Activated T-helper 1 cell treated with anti-CD3 and anti-CD28 coated beads, Interleukin-12 subunit alpha, Interleukin-12 subunit beta, Interleukin-2, Interleukin-4 antibody, amounts not matched to agents 30 ng/mL and 10 ng/mL and 1 ng/mL, durations not matched to agents 14 hours and 24 hours and 36 hours (primary cell): ENCODE measurements at places on chromosomes 16 and 17. TPM values are rescaled to one million over a fixed set of nuclear protein-coding genes. Genes with fewer than 3 reads are reported as not detected.
A peak's percentile ranks its signal among the peaks of the same experiment; 100 is the strongest.

GRCh38 chr16:55349867-55350266 is 25.9 kb downstream of the IRX6 start:
- H3K4me3 ChIP-seq, result no peak overlapping the region
- no peaks in the 10 kb centered on the region for H3K4me1 ChIP-seq
- no peaks in the 10 kb centered on the region for H3K27me3 ChIP-seq
- DNase-seq, result no peak
- no peaks in the 10 kb centered on the region for H3K36me3 ChIP-seq

DNA sequence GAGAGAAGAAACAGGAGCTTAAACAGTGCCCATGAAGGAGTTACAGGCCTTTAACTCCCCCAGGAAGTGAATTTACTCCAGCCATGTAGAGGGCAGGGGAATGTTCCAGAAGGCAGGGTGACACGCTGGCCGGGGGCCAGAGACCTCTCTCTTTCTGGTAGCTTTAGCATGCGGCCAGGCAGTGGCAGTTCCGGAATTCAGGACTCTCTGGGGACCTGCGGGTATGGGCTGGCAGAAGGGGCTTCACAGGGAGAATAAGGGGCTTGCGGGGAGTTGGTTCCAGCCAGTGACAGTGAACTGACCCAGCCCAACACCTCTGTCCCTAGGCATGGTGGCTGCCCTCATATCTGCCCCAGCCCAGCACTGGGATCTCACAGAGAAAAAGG is 40.0 kb downstream of the MYH3 start:
- no peaks in the 10 kb centered on the region for H3K36me3 ChIP-seq
- no peaks in the 10 kb centered on the region for H3K4me1 ChIP-seq
- DNase-seq, result no peak
- peaks cover 1% of the 10 kb centered on the region for H3K27me3 ChIP-seq
- no peak overlapping the region for H3K27ac ChIP-seq

DNA sequence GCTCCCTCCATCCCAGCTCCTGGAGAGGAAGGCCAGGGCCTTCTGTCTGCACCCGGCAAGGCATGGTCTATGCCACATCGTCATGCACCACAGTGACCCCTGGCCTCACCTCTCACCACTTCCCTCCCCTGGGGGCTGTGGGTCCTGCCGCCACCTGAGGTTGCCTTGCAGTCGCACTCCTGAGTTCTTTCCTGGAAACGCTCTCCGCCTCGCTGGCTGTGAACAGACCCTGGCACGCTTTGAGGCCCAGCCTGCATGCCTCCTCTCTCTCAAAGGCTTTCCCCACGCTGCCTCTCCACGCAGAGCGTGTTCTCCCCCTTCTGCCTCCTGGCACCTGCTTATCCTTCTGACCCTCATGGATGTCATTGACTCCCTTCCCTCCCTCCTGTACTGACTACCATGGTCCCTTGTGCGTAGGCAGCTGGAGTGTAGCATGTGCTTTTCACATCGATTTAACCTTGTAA is 45.4 kb downstream of the SEC14L1 start:
- peak; percentile 33 for DNase-seq
- no peak overlapping the region for H3K27ac ChIP-seq
- H3K4me3 ChIP-seq, result no peak overlapping the region
- H3K36me3 ChIP-seq, result peaks cover 20% of the 10 kb centered on the region

DNA sequence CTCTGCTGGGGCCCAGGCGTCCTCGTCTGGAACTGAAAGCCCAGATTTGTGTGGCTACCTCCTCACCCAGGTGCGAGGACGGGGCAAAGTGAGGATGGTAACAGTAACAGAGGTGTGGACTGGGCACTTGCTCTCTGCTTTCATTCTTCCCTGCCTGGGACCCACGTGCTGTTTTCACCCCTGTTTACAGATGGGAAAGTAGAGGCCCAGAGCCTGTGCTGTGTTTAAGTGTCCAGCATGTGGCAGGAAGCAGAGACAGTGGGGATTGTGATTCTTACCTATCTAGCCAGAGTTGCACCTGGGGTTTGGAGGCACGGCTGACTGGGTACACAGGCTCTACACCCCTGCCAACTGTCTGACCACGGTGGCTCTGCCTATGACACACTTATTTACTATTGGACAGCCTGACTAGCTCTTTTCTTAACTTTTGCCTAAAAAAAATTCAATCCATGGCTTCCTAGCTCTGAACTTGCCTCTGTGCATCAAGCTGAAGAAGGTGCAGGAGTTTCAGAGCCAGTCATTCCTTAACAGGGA is 155.4 kb downstream of the CLEC16A start:
- DNase-seq, result no peak
- H3K36me3 ChIP-seq, result peaks cover 18% of the 10 kb centered on the region
- no peaks in the 10 kb centered on the region for H3K27me3 ChIP-seq
- peaks cover 84% of the 10 kb centered on the region for H3K4me1 ChIP-seq
- peak overlapping the region; percentile 9 for H3K4me3 ChIP-seq
- H3K27ac ChIP-seq, result peak overlapping the region; percentile 78

DNA sequence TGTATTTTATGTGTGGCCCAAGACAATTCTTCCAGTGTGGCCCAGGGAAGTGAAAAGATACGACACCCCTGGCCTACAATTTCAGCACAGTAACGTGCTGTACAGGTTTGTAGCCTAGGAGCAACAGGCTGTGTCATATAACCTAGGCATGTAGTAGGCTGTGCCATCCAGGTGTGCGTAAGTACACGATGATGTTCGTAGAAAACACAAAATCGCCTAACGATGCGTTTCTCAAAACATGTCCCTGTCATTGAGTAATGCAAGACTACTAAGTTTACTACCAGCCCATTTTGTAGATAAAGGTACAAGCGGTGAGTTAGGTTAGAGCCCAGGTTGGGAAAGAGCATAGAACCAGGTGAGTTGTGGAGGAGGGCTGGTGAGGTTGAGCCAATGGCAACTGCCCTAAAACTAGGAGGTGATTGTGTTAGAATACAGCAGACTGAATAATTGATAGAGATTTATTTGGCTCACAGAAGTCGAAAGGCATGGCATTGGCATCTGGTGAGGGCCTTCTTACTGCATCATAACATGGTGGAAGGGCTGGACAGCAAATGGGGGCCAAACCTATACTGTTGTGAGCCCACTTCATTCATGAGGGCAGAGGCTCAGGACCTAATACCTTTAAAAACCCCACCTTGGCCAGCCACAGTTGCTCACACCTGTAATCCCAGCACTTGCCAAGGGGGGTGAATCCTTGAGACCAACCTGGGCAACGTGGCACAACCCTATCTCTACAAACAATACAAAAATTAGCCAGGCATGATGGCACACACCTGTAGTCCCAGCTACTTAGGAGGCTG is 4.2 kb downstream of the EIF1 start:
- H3K36me3 ChIP-seq, result peaks cover 50% of the 10 kb centered on the region
- no peaks in the 10 kb centered on the region for H3K27me3 ChIP-seq
- peaks cover 36% of the 10 kb centered on the region for H3K4me1 ChIP-seq
- H3K4me3 ChIP-seq, result no peak overlapping the region
- no peak overlapping the region for H3K27ac ChIP-seq

The ZNF423 gene
- not detected in 2 replicates for total RNA-seq

DNA sequence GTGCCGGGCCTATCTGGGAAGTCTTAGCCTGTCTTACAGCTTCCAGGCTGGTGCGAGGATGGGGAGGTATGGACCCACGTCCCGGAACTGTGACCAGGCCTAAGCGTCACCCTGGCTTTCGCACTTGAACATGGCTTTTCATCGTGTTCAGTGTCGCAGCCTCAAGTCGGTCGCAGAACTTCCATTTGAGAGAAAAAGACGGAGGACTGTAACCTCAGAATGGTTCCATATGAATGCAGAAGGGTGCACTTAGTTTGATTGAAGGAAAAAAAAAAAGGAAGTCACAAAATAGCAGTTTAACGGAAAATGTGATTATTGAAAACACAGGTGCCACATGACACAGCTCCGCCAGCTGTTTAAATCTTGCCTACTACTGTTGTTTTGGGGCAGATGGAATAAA is 30.2 kb upstream of the JPT2 start:
- peaks cover 57% of the 10 kb centered on the region for H3K36me3 ChIP-seq
- no peak overlapping the region for H3K4me3 ChIP-seq
- DNase-seq, result no peak

DNA sequence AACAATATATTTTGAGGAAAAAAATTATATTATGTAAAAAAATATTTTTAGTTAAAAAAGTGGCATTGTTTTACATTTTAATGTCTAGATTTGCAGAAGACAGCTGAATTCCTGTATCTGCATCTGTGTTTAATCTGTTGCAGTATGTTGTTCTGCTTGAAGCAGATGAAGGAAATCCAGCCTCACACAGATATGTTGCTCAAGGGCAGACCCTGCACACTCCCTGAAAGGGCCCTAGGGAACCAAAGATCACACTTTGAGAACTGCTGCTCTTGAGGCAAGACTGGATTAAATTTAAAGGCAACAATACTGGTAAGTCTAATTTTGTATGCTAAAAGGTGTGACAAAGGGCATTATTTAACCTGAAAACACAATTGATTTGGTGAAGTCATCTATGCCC is 16.4 kb upstream of the SLC6A4 start:
- H3K27me3 ChIP-seq, result no peaks in the 10 kb centered on the region
- H3K36me3 ChIP-seq, result peaks cover 23% of the 10 kb centered on the region
- no peaks in the 10 kb centered on the region for H3K4me1 ChIP-seq

DNA sequence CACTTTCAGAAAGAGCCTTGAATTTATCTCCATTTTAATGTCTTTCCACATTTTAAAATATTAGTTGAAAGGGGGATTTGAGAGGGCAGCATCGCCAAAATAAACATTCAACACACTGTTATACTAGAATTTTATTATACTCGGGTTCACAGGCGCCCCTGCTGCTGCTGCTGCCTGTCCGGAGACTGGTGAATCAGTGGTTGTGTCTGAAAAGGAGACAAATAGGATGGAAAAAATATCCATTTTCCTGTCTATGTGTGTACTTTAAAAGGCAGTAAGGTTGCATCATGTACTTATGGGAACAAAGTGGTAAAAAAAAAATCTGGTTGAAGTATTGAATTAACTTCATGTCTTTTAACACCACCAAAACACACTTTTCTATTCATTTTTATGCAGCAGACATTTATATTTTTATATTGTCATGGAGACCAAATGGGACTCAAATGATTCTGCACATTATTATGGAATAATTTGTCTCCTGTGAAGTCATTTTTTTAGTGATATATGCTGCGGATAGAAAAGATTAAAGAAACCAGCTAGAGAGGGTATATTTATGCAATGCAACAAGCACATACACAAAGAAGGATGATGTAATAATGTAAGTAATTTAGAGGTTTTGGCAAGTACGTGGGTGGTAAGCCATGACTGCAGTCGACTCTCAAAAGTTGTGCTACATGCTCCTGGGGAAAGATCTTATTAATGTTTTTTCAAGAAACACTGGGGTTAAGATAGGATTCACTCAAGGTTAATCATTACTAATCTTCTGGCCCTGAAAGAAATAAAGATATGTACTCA is 759.0 kb upstream of the SOX9 start:
- no peaks in the 10 kb centered on the region for H3K4me1 ChIP-seq
- no peaks in the 10 kb centered on the region for H3K27me3 ChIP-seq

DNA sequence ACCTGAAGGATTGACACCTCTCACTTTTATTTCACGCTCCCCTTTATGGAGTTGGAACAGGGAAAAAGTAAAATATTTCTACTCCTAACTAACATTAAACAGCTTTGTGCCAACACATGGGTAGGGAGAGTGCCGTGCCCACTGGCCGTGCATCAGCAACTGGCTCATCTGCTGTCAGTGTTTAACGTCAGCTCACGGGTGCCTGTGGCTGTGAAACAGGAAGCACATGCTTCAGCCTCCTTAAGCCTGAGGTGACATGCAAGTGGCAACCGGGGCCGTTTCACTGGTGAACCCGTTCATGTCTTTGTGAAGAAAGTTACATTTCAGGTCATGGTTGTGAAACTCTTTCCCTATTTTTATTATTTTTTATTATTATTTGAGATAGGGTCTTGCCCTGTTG is 3.2 kb downstream of the SPG7 start:
- no peaks in the 10 kb centered on the region for H3K27me3 ChIP-seq
- H3K27ac ChIP-seq, result no peak overlapping the region
- H3K36me3 ChIP-seq, result peaks cover 20% of the 10 kb centered on the region
- no peak for DNase-seq

GRCh38 chr16:82699711-82700495 is 73.1 kb downstream of the CDH13 start:
- no peak overlapping the region for H3K27ac ChIP-seq
- no peak for DNase-seq
- no peak overlapping the region for H3K4me3 ChIP-seq
- H3K36me3 ChIP-seq, result no peaks in the 10 kb centered on the region

The NPIPB6 gene
- total RNA-seq, result 2.6 and 4.1 TPM in 2 replicates

- peaks cover 1% of the 10 kb centered on the region for H3K36me3 ChIP-seq
- DNase-seq, result no peak
- H3K27me3 ChIP-seq, result peaks cover 3% of the 10 kb centered on the region
- H3K27ac ChIP-seq, result no peak overlapping the region
These were observed 36.8 kb upstream of the CBFA2T3 start for GRCh38 chr16:89013692-89014402.

The P4HB gene
- 477 and 487 TPM in 2 replicates for total RNA-seq

DNA sequence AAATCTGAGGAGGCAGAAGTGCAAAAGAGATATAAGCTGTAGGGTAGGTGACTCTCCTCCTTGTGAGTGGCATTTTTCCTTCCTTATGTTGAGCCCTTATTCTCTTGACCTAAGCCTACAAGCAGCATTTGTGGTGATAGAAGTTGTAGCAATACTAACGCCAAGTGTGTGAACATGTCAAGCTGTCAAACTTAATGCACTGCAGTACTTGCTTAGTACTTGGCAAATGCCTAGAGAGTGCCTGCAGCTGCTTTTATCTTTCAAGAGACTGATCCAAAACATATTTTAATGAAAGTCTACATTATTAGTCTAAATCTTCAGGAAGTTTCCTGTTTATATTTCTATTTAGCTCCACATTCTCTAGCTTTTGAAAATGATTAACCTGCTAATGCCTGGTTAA is 83.2 kb downstream of the CNTNAP4 start:
- no peaks in the 10 kb centered on the region for H3K36me3 ChIP-seq
- DNase-seq, result no peak
- no peak overlapping the region for H3K27ac ChIP-seq
- no peaks in the 10 kb centered on the region for H3K4me1 ChIP-seq
- H3K4me3 ChIP-seq, result no peak overlapping the region

The ARL5C gene
- not detected in 2 replicates for total RNA-seq
